ENCODE measurements at places on chromosomes 16 and 17.

- DNase-seq, result no peak
Observed at GRCh38 chr16:67260426-67261063, 11.8 kb downstream of the SLC9A5 start.

- no peak for DNase-seq
Observed at GRCh38 chr17:63832014-63832413, 4.6 kb upstream of the FTSJ3 start.

- DNase-seq, result no peak
Observed at GRCh38 chr16:51287121-51287755, 136.2 kb upstream of the SALL1 start.

DNA sequence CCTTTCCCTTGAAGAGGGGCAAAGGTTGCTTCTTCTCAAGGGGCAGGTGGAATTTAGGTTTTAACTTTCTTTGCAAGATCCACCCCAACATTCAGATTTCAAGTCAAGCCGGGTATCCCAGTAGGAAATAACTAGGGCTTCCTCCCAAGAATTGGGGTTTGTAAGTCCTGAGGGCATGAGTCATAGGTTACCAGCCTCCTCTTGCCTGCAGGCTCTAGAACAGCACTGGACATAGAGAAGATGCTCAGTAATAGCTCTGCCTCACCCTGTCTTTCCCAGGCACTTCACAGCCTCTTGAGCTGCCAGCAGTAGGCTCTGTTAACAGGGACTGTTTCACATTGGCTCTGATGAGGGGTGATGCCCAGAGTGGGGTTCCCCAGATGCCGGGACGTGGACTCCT, 35.8 kb upstream of the ZFP90 start:
- no peak for DNase-seq

DNA sequence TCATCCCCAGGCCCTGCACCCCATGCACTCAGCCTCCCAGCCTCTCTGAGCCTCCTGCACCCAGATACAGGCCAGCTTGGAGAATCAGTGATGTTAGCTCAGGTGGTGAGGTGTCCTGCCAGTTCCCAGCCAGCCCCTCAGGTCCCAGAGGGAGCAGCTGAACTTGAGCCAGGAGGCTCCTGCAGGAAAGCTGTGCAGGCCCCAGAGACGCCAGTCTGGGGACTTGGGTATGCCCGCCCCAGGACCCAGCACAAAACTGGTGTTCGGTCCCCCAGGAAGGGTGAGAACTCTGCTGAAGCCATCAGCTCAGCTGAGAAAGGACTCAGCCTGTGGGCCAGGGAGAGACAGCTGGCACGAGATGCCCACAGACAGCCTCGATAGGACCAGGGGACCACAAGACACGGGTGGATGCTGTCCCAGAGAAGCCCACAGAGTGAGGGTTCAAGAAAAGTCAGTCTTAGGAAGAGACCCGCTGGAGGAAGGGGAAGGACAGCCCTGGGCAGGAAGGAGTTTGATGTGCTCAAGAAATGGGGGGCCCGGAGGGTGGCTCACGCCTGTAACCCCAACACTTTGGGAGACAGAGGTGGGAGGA, 11.0 kb downstream of the ENDOV start:
- DNase-seq, result no peak

GRCh38 chr17:33973491-33973890, 281.6 kb upstream of the CCL2 start:
- DNase-seq, result no peak

DNA sequence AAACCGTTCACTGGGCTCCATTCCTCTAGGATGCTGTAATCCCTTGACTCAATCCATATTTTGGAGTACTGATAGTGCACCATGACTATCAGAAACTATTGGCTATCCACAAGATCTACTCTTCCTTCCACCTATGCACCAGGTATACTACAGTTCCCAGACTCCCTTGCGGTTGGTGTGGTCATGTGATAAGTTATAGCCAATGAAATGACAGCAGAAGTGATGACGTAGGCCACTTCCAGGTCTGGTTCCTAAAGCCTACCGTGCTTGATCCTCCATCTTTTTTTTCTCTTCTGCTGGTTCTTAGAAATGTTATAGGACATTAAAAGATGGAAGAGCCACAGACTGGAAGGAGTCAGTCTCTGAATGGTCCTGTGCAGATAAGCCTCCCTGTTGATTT, 278.8 kb upstream of the C16orf82 start:
- no peak for DNase-seq

All from amygdala (tissue), 56 donors.